Fibroblast of gingiva (primary cell): ENCODE measurements at places on chromosomes 3 and 15.

DNA sequence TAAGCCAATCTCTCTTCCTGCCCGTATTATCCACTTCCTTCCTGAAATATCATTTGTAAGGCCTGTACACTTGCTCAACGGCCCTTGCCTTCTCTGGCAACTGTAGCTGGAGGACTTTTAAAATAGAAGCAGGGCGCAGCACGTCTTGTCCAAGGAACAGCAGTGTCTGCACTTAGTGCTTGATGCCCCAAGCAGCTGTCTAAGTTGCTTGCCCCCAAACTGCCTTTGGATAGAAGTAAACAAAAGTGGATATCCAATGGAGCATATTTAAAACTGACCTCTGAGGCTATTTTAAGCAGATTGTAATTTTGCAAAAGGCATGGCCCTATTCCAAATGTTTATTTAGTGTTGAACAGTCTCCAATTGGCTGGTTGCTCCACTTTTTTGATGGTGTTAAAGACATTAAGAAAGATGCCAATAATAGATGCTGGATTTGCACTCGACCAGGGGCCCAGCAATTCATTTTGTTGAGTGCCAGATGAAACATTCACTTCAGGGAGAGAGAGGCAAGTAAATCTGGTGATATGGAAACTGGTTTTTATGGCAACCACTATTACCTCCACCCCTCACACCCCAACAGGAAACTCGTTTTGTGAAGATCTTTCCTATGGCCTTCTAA lies 526.8 kb upstream of the TBL1XR1 start:
- peak; percentile 95 for DNase-seq

- no peak for DNase-seq
Measured at GRCh38 chr3:63142681-63143080, 135.4 kb upstream of the SYNPR start.

GRCh38 chr15:40695469-40695890 lies 506 bp downstream of the RAD51 start:
- peak; percentile 14 for DNase-seq

GRCh38 chr3:11634081-11634635 lies 9.6 kb downstream of the VGLL4 start:
- no peak for DNase-seq

- no peak for DNase-seq
Measured at GRCh38 chr15:68205954-68206539, 915 bp upstream of the CALML4 start.

GRCh38 chr3:63964681-63965485 lies 52.7 kb upstream of the SCAANT1 start:
- DNase-seq = no peak

DNA sequence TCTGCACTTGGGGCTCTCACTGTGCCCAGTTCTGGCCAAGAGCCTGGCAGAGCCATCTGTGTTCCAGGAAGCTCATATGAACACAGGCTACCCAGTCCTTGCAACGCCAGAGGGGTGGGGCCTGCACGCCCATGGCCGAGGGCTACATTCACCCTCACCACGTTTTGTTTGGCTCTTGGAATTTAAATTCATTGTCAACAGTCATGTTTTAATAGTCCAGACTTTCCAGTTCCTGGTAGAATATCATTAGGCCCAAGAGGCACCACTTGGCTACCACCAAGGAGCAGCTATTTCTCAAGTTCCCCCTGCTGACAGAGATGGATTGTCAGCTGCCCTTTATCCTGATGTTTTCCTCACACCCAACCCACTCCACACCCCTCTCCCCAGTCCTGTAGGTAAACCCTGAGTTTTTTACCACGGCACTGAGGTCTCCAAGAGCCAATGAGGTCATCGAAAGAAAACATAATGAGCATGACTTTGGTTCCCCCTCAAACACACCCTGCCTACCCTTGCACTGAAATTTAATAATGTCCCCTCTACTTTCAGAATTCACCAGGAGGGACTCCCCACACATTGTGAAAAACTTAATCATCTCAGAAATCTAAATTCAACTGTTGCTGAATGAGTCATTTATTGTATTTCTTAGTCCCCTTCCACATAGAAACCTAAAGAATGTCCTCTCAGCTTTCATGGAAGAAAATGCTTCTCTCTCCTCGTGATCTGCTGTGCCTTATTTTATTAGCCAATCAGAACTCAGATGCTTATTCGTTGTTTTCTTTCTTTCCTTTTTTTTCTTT lies 125.1 kb downstream of the SHQ1 start:
- peak; percentile 71 for DNase-seq

DNA sequence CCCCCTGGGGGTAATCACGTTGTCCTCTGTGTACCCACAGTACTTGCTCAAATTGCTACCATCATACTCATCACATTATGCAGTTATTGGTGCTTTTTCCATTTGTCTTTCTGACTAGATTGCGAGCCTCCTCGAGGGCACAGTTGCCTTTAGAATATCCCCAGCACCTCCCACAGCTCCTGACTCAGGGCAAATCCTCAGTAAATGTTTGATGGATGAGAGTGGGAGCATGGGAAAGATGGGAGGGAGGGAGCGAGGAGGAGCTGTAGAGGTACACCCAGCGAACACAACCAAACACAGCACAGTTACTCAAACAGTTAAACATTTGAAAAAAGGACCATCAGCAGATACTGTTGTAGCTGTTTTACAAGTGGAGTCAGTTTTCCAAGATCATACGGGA lies 27.9 kb downstream of the SIDT1 start:
- DNase-seq = no peak

GRCh38 chr3:9248522-9249271 lies 749 bp downstream of the SRGAP3 start:
- DNase-seq = no peak

- DNase-seq = no peak
Measured at GRCh38 chr15:60235951-60236710, 161.7 kb downstream of the ANXA2 start.

DNA sequence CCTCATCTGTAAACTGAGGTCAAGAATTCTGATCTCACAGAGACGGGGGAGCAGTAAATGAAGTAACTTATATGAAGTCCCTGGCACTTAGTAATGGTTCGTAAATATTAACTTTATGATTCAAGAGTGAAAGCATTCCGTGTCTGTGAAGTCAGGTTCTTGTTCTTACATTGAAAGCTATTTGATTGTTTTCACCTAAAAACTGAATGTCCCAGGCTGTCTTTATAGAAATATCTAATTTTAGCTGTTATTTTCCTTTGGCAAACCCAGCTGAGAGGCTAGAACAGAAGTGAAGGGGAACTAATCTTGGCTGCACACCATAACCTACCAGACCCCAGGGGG lies 84.5 kb downstream of the CHSY1 start:
- no peak for DNase-seq

DNA sequence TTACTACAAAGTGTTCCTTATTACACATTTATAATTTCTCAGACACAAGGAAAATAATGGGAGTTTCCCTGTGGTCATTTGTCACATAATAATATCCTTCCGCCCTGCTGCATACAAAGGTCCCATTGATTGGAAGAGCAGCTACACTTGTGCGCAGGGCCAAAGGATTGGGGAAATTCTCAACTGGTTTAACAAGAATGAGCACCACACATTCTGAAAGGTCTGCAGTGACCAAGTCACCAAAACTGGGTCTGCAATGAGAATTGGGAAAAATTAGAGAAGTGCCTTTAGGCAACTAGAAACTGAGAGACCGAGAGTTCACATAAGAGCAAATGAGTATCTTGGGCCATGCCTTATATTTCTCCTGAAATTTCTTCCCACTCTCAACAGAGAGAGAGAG lies 98.2 kb upstream of the NR2F2 start:
- no peak for DNase-seq

GRCh38 chr3:3227640-3228039 lies 48.1 kb upstream of the CRBN start:
- no peak for DNase-seq

DNA sequence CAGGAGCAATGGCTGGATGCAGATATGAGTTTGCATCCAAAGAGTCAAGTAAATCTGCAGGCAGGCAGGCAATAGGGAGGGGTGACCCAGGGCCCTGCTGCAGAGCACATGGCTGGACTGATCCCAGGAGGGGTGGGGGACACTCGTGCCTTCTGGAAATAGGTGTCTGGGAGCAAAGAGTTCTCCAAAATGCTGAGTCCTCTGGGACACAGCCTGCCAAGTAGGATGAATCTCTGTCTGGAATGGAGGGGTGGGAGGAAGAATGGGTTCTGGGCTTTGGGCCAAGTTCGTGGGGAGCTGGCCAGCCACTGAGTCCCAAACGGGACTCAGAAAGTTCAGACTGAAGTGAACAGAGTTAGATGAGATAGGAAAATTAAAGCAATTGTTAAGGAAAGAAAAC lies 214.5 kb downstream of the MTHFS start:
- peak; percentile 75 for DNase-seq

DNA sequence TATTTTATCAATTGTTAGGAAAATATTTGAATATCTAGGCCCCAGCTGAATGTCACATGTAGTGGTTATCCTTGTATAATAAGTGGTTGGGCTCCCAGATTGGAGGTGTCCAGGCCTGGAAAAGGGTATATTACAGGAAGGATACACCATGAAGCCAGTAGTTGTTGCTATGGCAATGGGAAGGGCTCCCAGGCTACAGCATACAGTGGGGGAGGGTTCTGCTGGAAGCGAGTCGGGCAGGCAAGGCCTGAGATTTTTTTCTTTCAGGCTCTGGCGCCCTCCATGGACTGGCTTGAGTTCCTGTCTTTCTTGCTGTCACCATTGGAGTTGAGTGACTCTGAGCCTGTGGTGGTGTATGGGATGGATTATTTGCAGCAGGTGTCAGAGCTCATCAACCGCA lies 8.9 kb downstream of the ECE2 start:
- DNase-seq = peak; percentile 63

DNA sequence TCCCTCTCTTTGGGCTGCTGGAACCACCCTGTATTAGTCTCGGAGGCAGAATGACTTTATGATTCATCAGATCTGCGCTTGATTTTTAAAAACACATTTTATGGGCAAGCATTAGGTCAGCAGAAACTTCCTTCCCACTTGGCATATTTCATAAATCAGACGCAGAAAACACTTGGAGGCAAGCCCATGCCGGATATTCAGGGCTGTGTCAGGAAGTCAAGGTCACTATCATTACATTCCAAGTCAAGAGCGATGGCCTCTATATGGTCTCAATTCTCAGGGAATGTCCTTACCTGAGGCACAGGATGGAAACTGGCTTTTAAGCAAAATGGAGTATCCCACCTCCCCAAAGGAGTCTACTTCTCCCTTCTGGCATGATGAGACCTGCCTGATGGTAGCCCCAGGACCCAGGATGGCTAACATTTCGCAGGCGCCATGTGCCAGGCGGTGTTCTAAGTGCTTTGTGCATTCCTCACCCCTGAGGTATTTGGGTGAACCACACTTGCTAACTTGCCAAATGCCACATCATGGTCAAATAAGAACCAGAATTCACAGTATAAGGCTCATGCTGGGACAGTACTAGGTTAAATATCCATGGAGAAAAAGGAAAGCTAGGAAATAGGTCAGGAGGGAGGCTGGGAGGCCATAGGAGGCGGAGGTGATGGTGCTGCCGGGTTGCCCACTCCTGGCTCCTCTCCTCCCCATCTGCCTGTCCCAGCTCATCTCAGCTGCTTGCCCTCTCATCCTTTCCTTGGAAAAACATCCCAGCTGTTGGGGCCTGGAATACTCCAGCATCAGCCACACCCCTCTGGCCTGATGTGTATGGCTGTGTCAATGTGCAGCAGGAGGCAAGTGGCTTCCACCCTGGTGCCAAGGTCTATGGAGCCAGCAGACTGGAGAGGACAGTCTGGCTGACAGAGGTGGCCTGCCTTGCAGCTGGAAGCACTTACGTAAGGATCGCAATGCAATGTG lies 18.8 kb downstream of the BCL2L10 start:
- DNase-seq = peak; percentile 97

DNA sequence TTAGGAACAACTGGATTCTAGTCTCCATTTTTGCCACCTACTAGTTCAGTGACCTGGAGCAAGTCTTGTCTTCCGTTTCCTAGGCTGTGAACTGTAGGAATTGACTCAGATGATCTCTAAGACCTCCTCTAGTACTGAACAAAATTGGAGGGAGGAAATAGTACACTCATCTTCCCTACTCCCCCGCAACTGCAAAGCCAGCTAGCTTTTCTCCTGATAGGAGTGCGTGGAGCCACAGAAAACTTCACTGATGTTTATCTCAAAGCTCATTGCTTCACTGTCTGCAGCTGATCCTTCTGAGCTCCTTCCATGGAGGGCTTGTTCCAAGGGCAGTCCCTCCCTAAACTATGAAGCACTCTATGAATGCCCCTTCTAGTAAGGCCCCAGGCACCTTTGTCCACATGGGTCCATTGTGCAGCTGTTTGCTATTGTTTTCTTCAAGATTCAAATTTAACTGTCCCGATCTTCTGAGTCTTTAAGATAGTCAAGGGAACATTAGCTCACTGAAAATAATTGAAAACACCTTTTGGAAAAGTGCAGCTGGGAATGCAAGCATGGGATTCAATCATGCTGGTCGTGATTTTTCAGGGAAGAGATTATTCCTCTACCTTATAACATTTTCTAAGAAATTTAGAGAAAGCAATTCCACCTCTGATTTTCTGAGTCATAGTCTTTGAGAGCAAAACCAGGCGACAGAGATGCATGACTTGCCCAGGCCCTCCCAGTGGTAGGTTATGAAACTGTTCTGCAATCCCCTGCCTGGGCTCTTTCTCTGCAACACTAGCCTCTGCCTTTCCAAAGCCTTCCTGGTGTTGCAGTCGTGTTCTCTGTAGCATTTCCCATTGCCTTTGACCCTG lies 24.3 kb downstream of the FILIP1L start:
- DNase-seq = peak; percentile 70

DNA sequence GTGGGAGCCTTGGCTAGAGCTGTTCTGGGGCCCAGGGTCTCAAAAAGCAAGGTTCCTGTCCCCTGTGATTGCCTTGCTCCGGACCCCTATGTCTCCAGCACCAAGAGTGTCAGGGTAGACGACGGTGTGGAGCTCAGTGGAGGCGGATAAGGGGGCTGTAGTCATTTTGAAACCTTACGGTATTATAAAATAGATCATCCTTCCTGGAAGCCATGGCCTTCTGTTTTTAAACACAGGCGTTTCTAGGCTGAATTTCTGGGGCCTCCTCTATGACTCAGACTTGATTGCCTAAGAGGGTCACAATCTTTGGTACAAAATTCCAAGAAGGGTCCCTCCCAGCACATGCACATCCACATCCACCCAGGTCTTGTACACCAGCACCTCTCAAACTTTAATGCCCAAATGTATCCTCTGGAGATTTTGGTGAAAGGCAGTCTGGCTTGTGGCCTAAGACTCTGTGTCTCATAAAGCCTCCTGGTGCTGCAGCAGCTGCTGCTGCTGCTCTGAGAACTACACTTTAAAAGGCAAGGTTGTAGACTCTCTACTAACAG lies 70.5 kb upstream of the XCR1 start:
- DNase-seq = peak; percentile 85

DNA sequence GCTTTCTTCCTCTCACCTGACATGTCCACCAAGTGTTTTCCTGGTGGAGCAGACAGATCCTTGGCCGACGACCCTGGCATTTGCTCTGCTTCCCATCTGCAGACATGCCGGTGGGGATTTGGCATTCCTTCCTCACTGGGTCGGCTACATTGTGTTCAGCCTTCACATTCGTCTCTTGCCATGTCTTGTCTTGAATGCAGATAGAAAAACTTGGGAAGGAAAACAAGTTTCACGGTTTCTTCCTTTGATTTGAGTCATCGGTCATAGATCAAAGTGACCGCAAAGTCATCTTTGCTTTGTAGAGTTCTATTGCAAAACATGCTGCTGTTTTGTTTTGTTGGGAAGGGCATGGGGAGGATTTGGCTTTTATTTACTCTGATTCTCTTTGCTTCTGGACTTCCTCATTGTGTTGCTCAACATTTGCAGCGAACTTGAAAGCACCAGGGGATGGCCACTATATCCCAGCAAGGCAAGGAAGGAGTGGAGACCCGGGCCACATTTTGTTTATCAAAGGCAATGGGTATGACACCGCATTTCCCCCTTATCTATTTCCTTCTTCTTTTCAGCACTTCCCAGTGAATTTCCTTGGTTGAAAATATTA lies 321.3 kb downstream of the CACNA2D3 start:
- peak; percentile 73 for DNase-seq
